ENCODE measurements at places on chromosomes 4 and X.
A peak's percentile ranks its signal among the peaks of the same experiment; 100 is the strongest.

DNA sequence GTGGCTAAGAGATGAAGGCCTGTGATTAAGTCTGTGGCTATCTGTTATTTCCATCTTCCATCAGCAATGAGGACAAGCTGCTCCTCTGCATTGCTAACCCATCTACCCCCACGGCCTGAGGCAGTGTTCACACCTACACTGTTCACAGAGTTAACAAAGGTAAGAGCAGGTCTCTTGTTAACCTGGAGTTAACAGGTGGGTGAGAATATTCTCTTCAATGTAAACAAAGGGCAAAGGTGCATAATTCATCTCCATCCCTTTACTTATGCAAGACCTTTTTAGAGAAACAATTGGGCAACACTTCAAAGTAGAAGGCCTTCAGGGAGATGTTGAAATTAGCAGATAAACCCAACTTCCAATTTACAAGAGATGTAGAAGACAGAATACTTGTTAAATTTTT lies 2.8 kb downstream of the SLC35A2 start:
- no peak for DNase-seq

GRCh38 chr4:6380746-6381410 lies 91.5 kb downstream of the PPP2R2C start:
- no peak for DNase-seq

- DNase-seq: no peak
These were observed 399.6 kb upstream of the CT83 start for GRCh38 chrX:116862340-116862739.

GRCh38 chr4:186149872-186150271 lies 41.5 kb upstream of the CYP4V2 start:
- DNase-seq: no peak

- no peak for DNase-seq
These were observed 2.8 kb upstream of the NKX1-1 start for GRCh38 chr4:1409079-1409478.

DNA sequence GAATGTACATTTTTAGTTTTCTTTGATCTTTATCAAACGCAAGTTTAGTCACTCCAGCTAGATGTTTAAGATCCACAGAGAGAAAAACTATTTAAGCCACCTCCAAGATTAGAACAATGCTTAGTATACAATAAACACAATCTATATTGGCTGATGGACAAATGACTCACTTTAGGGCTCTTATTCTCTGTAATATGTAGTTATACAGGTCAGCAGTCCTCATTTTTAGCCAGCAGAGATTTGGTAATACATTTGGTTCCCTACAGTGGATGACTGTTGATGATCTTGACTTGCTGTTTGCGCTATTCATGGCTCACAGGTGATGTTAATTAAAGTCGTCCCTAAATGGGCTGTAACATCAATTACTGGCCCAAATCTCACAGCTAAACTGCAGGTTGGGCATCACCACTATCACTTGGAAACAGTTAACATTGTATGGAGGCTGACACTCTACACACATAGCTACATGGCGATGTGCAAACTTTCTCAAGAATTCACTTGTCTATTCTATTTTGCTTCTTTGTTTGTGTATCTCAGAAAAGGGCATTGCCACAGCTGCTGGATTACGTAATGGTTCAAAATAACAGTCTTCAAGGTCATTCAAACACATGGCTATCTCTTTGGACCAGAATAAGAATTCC lies 11.8 kb upstream of the DTHD1 start:
- DNase-seq: no peak

DNA sequence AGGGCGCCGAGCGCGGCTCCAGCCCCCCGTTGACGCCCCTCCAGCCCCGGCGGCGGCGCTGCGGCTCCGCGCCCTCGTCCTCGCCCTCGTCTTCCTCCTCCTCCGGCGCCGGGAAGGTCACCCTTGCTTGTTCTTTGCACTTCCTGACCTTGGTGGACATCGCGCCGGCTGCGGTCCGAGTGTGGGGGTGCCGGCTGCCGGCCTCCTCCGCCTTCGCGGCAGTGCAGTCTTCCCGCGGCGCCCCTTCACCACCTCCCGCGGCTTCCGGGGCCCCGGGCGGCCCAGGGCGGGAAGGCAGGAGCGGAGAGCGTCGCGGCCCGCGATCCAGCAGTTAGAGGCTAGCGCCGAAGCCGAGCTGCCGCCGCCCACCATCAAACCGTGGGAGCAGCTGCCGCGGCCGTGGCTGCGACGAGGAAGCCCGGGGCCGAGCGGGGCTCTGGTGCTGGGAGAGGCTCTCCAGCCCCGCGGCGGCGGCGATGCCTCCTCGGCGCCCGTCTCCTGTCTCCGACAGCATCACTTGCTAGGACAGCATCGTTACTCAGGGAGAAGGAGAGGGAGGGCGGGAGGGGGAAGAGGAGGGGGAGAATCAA lies at the start of gene TRPC3:
TRPC3 (minus strand) TSS at position 540 of the 590 bp plus-strand sequence; CDS start at position 160, 380 bp downstream.
- peak; percentile 46 for DNase-seq

DNA sequence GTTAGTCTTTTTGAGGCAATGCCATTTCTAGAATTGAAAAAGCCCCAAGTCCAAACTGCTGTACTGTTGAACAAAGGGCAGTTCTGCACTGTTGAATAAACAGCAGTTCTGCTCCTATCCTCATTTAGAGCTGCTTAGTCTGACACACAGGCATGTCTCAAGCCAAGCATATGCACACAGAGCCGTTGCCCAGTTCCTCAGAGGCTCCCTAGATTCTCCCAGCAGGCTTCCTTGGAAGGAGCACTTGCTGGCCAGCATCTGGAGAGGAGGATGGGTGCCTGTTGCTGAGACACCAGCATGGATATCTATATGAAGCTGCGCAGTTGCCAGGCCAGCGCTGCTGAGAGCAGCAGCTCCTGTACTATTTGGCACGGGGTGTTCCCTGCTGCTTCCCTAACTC lies 138.3 kb upstream of the USP38 start:
- DNase-seq: no peak

GRCh38 chrX:13099121-13099520 lies 54.7 kb upstream of the FAM9C start:
- no peak for DNase-seq

Data from germinal center (tissue), 1 donor.